Stimulated activated CD4-positive, alpha-beta T cell treated with anti-CD3 and anti-CD28 coated beads, Interleukin-1b, Interleukin-23, amount 100 ng/mL, for 1 hour (primary cell): ENCODE measurements at places on chromosomes 7 and 10.

GRCh38 chr7:112500619-112501018, 19.8 kb downstream of the LSMEM1 start:
- DNase-seq: no peak

DNA sequence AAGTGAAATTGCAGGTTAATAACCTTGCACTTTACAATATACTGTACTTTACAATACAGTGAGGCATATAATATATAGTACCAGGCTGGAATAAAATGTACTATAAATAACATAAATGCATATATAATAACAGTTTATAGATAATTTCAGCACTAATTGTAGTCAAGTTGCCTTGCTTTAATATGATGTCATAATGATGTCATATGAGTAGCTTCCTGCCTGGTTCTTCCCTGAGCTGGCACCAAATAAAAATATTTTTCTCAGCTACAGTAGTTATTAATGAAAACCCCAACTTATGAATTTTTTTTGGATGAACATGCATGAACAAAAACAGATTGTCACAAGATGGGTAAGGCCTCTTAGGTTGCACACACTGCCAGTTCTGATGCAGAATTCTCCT, 816.7 kb downstream of the XPNPEP1 start:
- no peak for DNase-seq

DNA sequence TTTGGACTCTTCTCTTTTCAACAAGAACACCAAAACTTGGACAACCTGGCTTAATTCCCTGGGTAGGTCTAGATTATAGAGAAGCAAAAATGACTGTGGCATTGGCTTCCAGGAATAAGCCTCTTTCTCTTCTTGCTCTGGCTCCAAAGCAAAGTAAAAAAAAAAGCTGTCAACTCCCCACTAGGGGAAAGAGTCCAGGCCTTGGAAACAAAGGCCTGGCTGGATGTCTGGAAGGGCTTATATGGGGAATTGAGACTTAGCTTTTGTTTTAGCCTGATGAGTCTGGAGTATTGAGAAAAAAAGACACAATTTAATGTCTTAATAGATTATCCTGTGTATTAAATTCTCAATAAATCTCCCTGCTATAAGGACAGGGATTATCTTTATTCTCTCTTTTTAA, 300.6 kb downstream of the SORCS3 start:
- DNase-seq: no peak

GRCh38 chr7:45591101-45591906, 17.1 kb downstream of the ADCY1 start:
- DNase-seq: no peak

DNA sequence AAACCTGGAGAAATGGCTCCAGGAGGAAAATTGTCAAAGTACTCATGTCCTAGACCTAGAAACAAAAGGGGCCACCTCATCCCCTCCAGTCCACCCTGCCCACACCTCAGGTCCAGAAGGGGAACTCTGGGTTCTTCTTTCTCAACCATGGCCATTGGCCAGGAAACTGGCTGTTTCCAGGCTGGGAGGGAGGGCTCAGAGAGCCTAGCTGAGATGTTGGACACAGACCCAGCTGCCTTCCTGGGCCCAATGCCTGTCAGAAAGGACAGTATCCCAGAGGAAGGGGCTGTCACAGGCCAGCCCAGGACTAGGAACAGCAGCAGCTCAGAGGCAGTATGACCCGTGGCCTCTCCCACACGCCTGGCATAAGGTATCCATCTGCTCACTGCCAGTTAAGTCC, 9.6 kb downstream of the GRID1 start:
- DNase-seq: no peak

GRCh38 chr7:144006029-144006691, 6.0 kb downstream of the OR6B1 start:
- no peak for DNase-seq

- DNase-seq: no peak
Observed at GRCh38 chr7:30697719-30698460, 15.6 kb upstream of the CRHR2 start.

- DNase-seq: no peak
Observed at GRCh38 chr7:107627002-107627401, 33.6 kb upstream of the SLC26A4 start.

DNA sequence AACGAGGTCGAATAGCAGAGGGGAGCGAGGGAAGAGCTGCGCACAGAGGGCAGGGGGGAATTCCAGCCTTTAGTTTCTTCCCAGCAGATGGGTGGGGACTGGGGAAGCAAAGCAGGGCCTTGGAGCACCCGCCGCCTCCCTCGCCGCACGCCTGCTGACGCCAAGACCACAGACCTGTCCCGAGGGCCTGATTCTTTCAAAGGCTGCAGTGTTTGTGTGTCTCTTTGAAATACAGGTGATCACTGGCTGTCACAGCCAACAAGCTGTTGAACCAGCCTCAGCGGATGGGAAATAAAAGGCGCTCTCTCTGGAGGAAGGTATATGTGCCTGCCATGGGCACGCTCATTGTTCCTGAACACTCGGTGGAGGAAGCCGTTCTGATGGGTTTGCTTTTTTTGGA, 119.3 kb downstream of the FAM53B start:
- DNase-seq: no peak

DNA sequence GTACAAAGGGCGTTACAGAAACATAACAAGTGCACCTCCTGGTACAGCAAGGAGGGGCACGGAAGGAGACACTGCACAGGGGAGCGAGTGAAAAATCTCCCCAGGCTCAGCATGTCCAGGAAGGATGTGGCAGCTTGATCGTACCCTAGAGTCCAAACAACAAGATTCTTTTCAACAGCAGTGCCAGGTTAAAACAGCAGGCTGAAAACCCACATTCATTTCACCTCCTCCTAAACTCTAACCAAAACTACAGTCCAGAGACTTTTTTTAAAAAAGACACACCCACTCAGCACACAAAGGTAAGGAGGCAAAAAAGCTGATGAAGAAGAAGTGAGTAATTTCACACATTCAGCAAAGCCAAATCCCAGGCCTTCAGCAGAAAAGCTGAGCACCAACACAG, 138.8 kb downstream of the SFMBT2 start:
- DNase-seq: no peak

GRCh38 chr10:65033957-65034356, 1512.8 kb downstream of the REEP3 start:
- DNase-seq: no peak

- DNase-seq: no peak
Observed at GRCh38 chr10:17084258-17084657, 45.4 kb downstream of the CUBN start.

DNA sequence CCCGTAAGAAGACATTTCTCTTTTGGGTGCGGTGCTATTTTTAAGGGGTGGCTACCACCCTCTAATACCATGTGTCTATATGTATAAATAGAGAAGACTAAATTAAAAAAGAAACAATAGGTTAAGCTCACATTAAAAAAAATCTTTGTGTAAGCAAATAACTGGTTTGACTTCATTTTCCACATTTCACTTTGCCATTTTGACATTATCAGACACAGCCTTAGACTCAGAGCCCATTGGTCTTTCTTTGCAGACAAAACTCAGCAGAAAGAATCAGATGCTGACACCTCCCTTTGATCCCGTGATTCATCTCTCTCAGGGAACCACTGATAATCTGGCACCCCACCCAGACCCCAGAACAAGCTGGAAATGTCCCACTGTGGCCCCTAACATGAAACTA, 74.5 kb downstream of the EMX2 start:
- DNase-seq: no peak

GRCh38 chr10:90398566-90398965, 459.3 kb downstream of the HTR7 start:
- no peak for DNase-seq

- DNase-seq: no peak
Observed at GRCh38 chr10:105681051-105681450, 1040.0 kb downstream of the SORCS3 start.

GRCh38 chr10:10727812-10728211, 289.9 kb upstream of the CELF2 start:
- DNase-seq: no peak

- no peak for DNase-seq
Observed at GRCh38 chr10:11440250-11441150, 170.9 kb downstream of the USP6NL start.

- no peak for DNase-seq
Observed at GRCh38 chr7:6725003-6725402, 18.3 kb upstream of the ZNF12 start.

DNA sequence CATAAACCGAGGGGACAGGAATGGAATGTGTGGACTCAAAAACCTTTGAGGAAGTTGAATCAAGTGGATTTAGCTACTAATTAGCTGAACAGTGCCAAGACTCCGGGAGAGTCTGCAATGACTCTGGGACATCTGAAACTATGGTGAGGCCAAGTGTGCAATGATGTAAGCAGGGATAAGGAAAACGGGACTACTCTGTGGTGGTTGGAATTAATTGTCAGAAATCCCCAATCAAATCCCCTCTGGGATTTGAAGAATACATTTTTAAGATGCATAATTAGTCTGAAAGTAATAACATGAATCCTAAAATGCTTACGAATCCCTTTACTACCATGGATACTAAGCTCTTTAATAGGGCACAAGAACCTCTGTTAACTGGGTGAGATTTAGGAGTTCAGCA, 602.8 kb downstream of the NRG3 start:
- no peak for DNase-seq

DNA sequence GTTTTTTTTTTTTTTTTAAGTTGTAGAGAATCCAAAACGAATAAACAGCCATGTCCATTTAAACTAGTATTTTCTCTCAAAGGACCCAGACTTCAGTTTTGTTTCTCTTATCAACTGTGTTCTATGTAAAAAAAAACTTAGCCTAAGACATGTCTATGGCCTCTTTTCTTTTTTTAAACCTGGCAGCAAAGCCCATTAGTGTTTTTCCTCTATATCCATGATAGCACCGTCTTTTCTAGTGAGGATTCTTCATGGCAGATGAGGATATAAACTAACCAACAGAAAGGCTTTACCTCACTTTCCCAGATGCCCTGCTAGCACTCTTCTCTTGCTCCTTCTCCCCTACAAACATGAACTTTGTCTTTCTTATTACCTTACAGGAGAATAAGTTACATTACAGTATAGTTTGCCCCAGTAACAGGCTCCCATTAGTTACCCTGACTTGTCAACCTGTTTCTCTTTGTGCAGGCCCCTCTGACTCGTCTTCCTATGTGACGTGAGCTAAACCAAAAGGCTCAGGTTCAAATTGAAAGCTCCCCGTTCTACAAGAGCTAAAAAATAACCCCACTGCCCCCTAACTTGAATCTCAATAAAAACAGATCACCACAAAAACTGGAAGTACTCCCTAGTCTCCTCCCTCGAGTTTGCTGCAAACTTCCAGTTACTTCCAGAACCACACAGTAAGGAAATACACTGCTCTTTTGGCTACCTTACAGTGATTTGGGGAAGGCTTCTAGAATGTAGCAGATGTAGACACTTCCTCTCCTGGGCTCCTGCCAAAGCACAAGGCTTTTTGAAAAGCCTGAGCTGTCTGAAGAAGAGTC, 20.1 kb downstream of the P4HA1 start:
- DNase-seq: no peak

GRCh38 chr10:72008096-72008981, 44.1 kb downstream of the CHST3 start:
- no peak for DNase-seq

GRCh38 chr7:143385891-143386781, 5.0 kb downstream of the ZYX start:
- DNase-seq: no peak

DNA sequence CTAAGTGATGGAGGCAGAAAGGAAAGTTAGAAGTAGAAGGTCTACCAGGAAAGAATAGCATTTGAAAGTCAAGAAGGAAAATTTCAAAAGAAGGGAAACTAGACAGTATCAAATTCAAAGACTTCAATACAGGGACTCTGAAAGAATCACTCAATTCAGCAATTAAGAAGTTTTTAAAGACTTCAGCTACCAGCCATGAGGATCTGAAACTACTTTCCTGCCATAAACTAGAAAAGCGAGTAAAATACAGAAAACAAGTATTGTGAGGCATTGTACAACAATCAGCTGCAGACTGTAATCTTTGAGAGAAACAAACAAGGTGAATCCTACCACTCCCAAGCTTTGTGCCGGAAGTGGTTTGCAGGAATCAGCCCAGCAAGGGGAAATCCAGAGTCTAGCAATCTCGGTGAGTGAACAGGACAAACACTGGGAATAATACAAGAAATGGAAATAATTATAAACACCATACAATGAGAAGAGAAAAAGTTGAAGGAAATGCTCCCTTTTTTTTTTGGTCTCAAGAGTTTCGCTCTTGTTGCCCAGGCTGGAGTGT, 62.4 kb downstream of the ARHGAP12 start:
- DNase-seq: no peak

DNA sequence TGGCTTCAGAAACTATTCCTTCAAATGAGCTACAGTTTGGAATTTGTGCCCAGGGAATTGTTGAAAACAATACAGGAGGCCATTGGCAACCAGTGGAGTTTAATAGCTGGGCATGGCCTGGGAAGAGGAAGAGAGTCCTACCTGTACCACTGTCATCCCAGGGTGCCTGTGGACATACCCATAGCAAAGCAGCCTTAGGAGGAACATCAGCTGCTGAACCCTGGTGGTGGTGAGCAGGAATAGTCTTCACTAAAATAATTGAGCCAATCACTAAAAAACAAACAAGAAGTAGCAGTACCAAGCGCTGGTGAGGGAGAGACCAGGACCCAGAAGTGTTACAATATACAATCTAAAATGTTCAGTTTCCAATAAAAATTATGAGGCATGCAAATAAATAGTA, 14.5 kb downstream of the IGFBP1 start:
- no peak for DNase-seq

DNA sequence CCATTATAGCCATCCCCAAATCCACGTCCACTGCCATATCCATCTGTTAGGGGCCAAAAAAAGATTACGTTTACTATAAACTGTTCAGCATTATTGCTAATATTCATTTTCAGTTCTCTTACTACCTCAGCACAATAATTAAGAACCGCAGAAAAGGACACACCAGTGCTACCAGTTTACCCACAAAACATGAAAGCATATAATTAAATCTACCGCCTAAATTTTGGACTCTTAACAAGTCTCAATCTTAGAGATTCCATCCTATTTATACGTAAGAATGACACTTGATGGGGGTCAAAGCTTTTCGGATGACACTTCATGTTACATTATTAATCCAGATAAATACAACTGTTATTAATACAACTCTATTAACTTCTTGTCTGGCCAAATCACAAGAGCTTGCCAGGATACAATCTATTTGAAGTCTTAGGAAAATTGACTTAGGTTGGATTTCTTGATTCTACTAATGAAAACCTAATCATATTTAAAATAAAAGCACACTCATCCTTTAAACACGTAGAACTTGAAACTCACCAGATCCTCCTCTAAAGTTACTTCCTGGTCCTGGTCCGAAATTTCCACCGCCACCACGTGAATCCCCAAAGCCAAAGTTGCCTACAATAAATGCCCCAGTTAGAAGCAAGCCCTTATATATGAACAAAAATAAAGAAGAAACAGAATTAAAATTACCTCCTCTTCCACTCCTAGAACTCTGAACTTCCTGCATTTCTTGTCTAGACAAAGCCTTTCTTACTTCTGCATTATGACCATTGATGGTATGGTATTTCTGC, 4.5 kb downstream of the HNRNPA2B1 start:
- DNase-seq: no peak
